ENCODE measurements at places on chromosomes 13 and 19.

DNA sequence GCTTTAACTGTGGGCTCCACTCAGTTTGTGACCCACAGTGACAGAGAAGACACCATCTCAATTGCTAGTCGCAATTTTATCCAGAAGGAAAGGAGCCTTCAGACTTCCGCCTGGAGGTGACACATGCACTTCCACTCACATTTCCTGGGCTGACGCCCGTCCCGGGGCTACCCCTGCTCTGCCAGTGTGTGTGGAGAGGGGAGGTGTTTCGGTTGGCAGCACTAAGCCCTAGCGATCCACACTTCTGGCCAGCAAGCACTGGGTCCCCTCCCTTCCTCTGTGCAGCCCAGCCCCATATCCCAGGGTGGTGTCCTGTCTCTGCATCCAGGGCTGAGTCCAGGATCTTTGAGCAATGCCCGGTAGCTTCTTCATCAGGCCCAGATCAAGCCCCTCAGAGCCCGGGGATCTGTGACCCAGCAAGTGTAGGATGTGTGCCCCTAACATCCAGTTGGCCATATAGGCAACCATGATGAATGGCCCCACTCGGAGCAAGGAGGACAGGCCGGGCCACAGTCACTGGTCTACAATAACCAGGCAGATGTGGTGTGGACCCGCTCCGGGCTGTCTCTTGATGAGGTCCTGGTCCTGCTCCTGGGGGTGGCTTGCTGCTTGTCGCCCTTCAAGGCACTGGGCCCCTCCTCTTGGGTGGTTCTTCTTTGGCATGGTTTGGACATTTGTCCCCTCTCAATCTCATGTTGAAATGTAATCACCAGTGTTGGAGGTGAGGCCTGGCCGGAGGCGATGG lies 141.9 kb upstream of the SPACA7 start:
- DNase-seq, result no peak

DNA sequence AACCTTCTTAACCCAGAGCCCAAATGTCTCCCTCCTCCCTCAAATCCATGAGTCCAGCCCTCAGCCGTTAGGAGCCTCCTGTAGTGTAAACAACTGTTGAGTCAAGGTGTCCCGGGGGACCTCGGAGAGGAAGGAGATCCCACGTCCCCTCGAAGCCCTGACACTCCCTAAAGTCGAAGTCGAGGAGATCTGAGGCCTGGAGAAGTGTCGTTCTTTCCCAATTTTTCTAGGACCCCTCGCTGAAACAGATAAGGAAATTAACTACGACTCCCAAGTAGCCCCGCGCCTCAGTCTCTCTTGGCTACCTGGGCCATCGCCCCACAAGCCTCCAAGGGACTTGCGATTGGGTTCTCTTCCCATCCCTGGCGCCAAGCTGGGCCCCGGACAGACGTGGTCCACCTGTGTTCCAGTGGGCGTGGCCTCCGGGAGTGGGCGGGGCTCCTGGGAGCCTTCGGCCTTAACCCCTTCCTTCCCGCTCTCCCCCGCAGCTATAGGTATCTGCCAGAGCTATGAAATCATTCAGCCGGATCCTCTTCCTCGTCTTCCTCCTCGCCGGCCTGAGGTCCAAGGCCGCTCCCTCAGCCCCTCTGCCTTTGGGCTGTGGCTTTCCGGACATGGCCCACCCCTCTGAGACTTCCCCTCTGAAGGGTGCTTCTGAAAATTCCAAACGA lies 869 bp downstream of the GFY start:
- no peak for DNase-seq

- no peak for DNase-seq
Measured at GRCh38 chr19:43667876-43668405, 2.0 kb downstream of the PLAUR start.

DNA sequence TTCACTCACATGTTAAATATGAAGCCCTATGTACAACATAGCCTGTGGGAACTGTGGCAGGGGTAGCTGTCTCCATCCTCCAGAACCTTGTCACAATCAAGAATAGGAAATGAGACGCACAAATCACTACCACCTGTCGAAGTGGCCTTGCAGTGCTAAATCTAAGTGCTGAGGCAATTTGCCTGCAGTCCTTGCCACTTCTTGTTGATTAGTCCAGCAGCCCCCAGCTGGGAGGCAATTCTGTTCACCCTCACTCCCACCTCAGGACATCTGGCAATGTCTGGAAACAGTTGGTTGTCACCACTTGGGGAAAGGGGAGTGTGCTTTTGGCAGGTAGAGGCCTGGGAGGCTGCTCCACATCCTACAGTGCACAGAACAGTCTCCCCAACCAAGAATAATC lies 10.7 kb downstream of the RFX2 start:
- no peak for DNase-seq

- no peak for DNase-seq
Measured at GRCh38 chr13:33276570-33276969, 9.0 kb downstream of the STARD13 start.
